ENCODE measurements at places on chromosomes 5 and 9.

GRCh38 chr9:83081010-83081409 is 18.1 kb upstream of the RASEF start:
- no peaks in the 10 kb centered on the region for H3K27me3 ChIP-seq
- H3K4me1 ChIP-seq: no peaks in the 10 kb centered on the region
- H3K4me3 ChIP-seq: no peak overlapping the region
- no peaks in the 10 kb centered on the region for H3K36me3 ChIP-seq
- H3K27ac ChIP-seq: no peak overlapping the region
- no peak for DNase-seq

- H3K27me3 ChIP-seq: no peaks in the 10 kb centered on the region
- no peak for DNase-seq
- no peaks in the 10 kb centered on the region for H3K4me1 ChIP-seq
- no peak overlapping the region for H3K4me3 ChIP-seq
- no peaks in the 10 kb centered on the region for H3K36me3 ChIP-seq
- H3K27ac ChIP-seq: no peak overlapping the region
Observed at GRCh38 chr5:22102823-22103359, 750.3 kb downstream of the CDH12 start.

- H3K4me1 ChIP-seq: no peaks in the 10 kb centered on the region
- no peak overlapping the region for H3K27ac ChIP-seq
- DNase-seq: no peak
Observed at GRCh38 chr5:172775326-172776234, 4.6 kb upstream of the DUSP1 start.

GRCh38 chr5:87184605-87185004 is 83.1 kb upstream of the RASA1 start:
- H3K4me3 ChIP-seq: no peak overlapping the region
- no peak overlapping the region for H3K27ac ChIP-seq
- no peaks in the 10 kb centered on the region for H3K4me1 ChIP-seq

- H3K27ac ChIP-seq: no peak overlapping the region
- H3K36me3 ChIP-seq: no peaks in the 10 kb centered on the region
- no peaks in the 10 kb centered on the region for H3K4me1 ChIP-seq
- H3K27me3 ChIP-seq: no peaks in the 10 kb centered on the region
Observed at GRCh38 chr9:69955536-69956355, 87.9 kb upstream of the MAMDC2 start.

GRCh38 chr5:149439899-149440542 is 60.9 kb upstream of the IL17B start:
- no peak overlapping the region for H3K4me3 ChIP-seq
- no peaks in the 10 kb centered on the region for H3K27me3 ChIP-seq
- H3K27ac ChIP-seq: no peak overlapping the region
- no peaks in the 10 kb centered on the region for H3K36me3 ChIP-seq

- H3K27me3 ChIP-seq: no peaks in the 10 kb centered on the region
- DNase-seq: no peak
- no peaks in the 10 kb centered on the region for H3K4me1 ChIP-seq
- H3K27ac ChIP-seq: no peak overlapping the region
- no peaks in the 10 kb centered on the region for H3K36me3 ChIP-seq
Observed at GRCh38 chr5:148523139-148523538, 131.2 kb downstream of the HTR4 start.

- no peaks in the 10 kb centered on the region for H3K36me3 ChIP-seq
- no peak overlapping the region for H3K27ac ChIP-seq
Observed at GRCh38 chr5:33321026-33321425, 119.7 kb upstream of the TARS1 start.

GRCh38 chr5:143699121-143699520 is 112.8 kb upstream of the HMHB1 start:
- H3K27me3 ChIP-seq: no peaks in the 10 kb centered on the region
- H3K4me3 ChIP-seq: no peak overlapping the region
- DNase-seq: no peak
- peaks cover 2% of the 10 kb centered on the region for H3K4me1 ChIP-seq

DNA sequence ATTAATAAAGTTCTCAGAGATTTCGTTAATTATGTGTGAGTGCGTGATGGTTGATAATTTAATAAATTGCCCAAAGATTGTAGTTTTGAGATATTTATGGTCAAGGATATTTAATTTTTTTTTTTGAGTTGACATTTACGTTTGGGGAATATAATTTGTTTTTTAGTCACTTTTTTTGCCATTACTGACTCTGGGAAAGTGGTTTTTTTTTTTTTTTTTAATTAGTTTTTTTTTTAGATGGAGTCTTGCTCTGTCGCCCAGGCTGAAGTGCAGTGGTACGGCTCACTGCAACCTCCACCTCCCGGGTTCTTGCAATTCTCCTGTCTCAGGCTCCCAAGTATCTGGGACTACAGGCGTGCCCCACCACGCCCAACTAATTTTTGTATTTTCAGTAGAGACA is 1.7 kb downstream of the BDP1 start:
- H3K27ac ChIP-seq: no peak overlapping the region
- H3K4me1 ChIP-seq: peaks cover 1% of the 10 kb centered on the region
- no peak for DNase-seq

- no peaks in the 10 kb centered on the region for H3K36me3 ChIP-seq
- H3K27ac ChIP-seq: no peak overlapping the region
- no peak for DNase-seq
- peaks cover 4% of the 10 kb centered on the region for H3K4me1 ChIP-seq
Observed at GRCh38 chr9:89498852-89499480, 1.1 kb upstream of the SEMA4D start.

DNA sequence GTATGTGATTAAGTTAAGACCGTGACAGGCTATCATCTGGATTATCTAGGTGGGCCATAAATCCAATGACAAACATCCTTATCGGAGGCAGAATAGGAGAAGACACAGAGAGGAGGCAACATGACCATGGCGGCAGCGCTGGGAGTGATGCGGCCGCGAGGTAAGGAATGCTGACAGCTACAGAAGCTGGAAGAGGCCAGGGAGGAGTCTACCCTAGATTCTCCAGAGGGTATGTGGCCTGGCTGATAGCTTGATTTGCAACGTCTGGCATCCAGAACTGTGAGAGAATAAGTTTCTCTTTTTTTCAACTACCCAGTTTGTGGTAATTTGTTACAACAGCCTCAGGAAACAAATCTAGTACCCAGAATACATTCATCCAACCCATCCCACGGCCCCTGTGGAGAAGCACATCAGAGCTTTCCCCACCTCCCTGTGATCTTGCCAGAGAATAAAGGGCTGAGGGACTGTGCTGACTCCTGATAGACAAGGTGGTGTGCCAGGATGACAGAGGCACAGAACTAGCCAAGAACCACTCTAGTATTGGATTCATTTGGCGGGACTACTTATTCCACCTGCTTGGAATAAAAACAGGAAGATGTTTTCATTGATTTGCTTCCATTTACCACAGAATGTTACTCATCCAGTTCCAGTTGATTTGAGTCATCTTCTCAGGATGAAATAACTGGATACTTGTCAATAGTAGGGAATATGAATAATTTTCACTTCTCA is 187.4 kb downstream of the MAN2A1 start:
- H3K4me3 ChIP-seq: no peak overlapping the region
- DNase-seq: no peak
- no peaks in the 10 kb centered on the region for H3K27me3 ChIP-seq
- no peaks in the 10 kb centered on the region for H3K36me3 ChIP-seq

- H3K27ac ChIP-seq: no peak overlapping the region
- H3K27me3 ChIP-seq: no peaks in the 10 kb centered on the region
- H3K4me1 ChIP-seq: no peaks in the 10 kb centered on the region
- DNase-seq: no peak
Observed at GRCh38 chr9:136470792-136471469, 11.9 kb downstream of the SEC16A start.

DNA sequence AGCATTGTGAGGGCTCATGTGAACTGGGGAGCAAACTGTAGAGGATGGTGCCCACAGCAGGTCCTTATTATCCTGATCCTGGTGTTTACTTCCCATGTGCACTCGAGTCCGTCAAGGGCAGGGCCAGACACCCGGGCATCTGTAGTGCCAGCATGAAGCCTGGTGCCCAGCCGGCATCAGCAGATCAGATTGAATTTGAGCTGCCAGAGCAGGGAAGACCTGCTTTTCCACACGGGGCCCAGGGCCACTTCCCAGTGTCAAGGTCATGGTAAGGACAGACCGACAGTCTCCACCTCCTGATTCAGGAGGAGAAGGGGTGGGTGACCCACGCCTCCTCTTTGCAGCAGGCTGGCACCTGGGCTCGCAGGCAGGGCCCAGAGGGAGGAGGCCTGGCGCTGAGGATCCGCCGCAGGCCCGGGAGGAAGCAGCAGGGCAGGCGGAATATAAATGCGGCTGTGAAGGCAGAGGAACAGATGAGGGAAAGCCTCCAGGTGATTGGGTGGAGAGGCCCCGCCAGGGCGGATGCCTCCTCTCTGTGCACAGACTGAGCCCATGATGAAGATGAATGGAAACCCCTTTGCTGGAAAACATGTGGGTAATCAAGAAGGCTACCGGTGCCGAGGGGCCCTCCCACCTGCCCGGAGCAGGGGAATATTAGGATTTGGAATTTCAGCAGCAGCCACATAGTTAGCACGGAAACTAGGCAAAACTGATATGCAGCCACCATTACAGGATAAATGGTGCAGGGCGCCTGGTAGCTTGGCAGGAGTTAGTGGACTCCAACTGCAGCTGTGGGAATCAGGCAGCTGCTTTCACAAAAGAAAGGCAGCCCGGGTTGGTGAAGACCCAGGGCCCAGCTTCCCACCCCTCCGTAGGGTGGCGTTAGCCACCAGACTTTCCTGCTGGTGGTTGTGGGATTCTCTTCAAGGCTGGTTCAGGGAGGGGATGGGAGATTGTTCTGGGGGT is 114.9 kb downstream of the GAPVD1 start:
- H3K36me3 ChIP-seq: no peaks in the 10 kb centered on the region
- no peak overlapping the region for H3K4me3 ChIP-seq
- H3K4me1 ChIP-seq: peaks cover 2% of the 10 kb centered on the region
- H3K27me3 ChIP-seq: no peaks in the 10 kb centered on the region

DNA sequence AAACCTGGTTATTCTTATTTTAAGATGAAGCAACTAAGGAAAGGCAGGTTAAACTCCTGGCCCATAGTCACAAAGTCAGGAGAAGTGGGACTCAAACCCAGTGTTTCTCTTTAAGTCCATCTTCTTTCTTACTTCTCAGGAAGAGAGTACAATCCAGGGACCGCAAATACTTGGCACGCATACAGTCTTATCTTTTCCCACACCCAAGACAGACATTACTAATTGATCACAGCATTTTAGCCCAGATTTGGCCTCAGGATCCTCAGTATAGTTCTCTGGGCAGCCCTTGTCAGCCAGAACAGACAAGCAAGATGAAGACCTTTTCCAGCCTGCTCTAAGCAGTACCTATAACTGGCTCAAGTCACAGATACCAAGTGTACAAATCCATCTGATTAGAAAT is 125.5 kb upstream of the RAI14 start:
- no peaks in the 10 kb centered on the region for H3K36me3 ChIP-seq
- no peak for DNase-seq
- H3K27me3 ChIP-seq: no peaks in the 10 kb centered on the region
- H3K4me3 ChIP-seq: no peak overlapping the region

- H3K4me3 ChIP-seq: no peak overlapping the region
- no peaks in the 10 kb centered on the region for H3K36me3 ChIP-seq
- no peaks in the 10 kb centered on the region for H3K27me3 ChIP-seq
- H3K27ac ChIP-seq: no peak overlapping the region
- no peaks in the 10 kb centered on the region for H3K4me1 ChIP-seq
- no peak for DNase-seq
Observed at GRCh38 chr5:168609806-168610482, 30.8 kb upstream of the PANK3 start.

GRCh38 chr9:89788434-89788833 is 183.6 kb downstream of the GADD45G start:
- H3K36me3 ChIP-seq: no peaks in the 10 kb centered on the region
- H3K4me3 ChIP-seq: no peak overlapping the region
- no peaks in the 10 kb centered on the region for H3K27me3 ChIP-seq
- DNase-seq: no peak

DNA sequence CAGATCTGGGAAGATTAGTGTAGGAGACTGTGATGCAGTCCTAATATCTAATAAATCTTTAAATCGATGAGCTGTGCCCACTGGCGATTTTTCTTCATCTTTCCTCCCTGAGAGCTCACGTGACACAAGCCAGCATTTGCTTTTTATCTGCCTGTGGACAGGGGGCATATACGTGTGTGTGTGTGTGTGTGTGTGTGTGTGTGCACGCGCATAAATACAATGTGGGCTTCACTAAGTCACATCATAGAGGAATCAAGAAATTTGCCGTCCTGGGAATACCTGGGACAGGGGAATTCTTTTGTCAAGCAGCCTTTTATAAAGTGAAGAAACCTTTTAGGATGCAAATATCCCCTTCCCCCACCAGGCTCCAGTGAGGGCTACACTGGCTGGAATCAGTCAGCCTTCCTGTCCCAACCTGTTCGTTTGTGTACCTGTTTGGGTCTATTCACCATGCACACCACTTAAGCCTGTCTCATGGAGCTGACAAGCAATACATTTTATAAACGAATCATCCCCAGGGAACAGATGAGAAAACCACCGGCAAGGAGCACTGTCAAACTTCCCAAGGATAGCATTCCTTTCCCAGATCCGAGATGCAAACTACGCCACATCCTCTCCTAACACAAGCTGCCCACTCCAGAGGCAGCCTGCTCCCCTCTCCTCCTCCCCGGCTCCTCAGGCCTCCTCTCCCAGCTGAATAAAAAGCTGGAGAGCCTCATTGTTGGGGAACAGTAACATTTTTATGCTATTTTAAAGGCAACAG is 2.7 kb downstream of the EPB41L4B start:
- H3K27me3 ChIP-seq: no peaks in the 10 kb centered on the region
- peaks cover 5% of the 10 kb centered on the region for H3K4me1 ChIP-seq
- no peak for DNase-seq

- no peaks in the 10 kb centered on the region for H3K4me1 ChIP-seq
- H3K27me3 ChIP-seq: no peaks in the 10 kb centered on the region
- no peak for DNase-seq
- no peaks in the 10 kb centered on the region for H3K36me3 ChIP-seq
- H3K4me3 ChIP-seq: no peak overlapping the region
- no peak overlapping the region for H3K27ac ChIP-seq
Observed at GRCh38 chr9:115005322-115005721, 74.9 kb upstream of the TNFSF8 start.

- H3K27me3 ChIP-seq: no peaks in the 10 kb centered on the region
- H3K4me3 ChIP-seq: peak overlapping the region; percentile 66
- peak; percentile 32 for DNase-seq
- H3K4me1 ChIP-seq: peaks cover 3% of the 10 kb centered on the region
Observed at GRCh38 chr5:169299663-169300467, 1.1 kb downstream of the SLIT3 start.

DNA sequence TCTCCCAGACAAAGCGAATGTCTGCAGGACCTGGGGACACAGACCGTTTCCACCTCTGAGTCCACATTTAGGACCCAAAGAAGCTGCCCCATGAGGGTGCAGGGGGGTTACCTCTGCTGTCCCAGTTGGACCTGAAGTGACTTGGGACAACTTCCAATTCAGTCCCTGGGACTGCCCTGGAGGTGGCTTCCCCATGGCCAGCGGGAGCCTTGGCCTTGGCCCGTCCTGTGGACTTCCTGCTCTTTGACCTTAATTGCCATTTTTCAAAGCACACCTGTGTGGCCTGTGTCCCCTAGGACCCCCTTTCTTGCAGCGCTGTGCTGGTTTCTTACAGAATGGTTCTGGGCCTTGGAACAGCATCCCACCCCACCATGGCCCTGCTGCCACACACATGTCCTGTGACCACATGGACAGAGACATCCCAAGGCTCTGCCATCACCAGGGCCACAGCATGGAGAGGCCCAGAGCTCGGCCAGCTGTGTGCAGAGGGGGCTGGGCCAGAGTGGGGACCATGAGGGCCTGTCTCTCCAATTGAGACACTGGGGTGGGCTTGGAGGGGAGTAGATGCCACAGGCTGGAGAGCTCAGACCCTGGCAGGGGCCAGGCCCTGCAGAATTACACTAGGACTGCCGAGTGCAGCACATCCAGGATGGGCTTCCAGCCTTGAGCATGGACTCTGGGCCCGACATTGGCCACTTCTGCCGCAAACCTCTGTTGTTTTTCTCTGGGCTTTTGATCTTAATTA is 45.8 kb downstream of the SECISBP2 start:
- H3K27me3 ChIP-seq: no peaks in the 10 kb centered on the region
- no peak overlapping the region for H3K27ac ChIP-seq
- H3K36me3 ChIP-seq: no peaks in the 10 kb centered on the region
- no peaks in the 10 kb centered on the region for H3K4me1 ChIP-seq
- H3K4me3 ChIP-seq: no peak overlapping the region
